ENCODE measurements at places on chromosomes 1 and 21.

GRCh38 chr1:3453203-3453761 is 1.2 kb upstream of the ARHGEF16 start:
- DNase-seq = peak; percentile 60

DNA sequence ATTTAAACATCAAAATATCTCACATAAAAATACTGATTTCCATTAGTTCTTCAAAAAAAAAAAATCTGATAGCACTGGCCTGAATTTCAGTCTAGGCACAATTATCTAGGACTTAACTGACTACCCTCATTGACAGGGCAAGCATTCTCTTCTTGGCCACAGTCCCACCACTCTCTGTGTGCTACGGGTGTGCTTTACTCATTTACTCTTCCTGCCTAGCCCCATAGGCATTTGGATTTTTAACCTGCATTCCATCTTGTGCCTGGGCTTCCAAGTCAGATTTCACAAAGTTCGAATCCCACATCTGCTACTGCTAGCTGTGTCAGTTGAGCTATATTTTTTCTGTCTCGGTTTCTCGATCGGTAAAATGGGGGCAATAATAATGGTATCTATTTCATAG is 38.0 kb downstream of the PTPN14 start:
- no peak for DNase-seq

DNA sequence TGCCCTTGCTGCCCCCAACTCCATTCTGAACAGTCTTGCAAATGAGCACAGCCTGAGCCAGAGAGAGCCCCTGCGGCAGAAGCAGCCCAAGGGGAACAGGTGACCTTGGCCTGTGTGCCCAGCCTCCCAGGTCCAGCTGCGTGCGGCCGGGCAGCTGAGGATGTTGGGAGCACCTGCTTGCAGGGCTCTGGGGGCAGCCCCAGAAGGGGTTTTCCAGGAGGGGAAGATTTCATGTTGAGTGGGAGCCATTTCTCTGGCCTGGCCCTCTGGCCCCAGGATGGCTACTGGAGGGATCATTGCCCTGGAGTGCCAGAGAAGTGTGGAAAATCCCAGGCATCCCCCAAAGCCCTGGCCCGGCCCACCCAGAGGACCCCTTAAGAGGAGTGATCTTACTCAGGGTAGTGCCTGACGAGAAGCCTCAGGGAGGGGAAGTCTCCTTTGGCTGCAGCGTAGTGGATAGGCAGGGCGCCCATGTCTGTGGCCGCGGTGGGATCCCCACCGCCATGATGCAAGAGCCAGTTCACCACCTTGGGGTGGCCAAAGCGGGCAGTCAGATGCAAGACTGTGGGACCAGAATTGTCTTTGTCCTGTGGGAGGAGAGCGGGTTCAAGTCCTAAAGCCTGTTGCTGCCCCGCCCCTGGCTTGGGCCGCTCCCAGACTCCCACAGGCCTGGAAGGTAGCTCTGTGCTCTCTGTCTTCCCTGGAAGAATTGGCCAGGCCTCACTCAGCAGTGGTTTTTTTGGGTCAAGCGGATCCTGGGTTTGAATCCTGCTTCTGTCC is 20.6 kb upstream of the RNU1-4 start:
- no peak for DNase-seq

DNA sequence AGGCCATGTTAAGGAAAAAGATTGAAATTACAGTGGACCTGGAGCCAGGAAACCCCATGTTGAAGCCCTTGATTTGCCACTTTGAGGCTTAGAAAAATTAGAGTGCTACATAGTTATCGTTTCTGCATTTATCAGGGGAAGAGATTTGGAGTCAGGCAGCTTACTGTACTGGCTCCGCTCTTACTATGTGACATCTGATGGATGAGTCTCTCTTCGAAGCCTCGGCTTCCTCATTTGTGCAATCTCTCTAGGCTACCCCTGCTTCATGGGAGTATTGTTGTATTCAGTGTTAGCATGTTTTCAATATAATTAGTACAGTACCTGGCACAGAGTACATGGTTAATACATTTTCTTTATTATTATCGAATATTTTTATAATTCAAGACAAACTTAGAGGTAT is 480.4 kb upstream of the USP24 start:
- no peak for DNase-seq

DNA sequence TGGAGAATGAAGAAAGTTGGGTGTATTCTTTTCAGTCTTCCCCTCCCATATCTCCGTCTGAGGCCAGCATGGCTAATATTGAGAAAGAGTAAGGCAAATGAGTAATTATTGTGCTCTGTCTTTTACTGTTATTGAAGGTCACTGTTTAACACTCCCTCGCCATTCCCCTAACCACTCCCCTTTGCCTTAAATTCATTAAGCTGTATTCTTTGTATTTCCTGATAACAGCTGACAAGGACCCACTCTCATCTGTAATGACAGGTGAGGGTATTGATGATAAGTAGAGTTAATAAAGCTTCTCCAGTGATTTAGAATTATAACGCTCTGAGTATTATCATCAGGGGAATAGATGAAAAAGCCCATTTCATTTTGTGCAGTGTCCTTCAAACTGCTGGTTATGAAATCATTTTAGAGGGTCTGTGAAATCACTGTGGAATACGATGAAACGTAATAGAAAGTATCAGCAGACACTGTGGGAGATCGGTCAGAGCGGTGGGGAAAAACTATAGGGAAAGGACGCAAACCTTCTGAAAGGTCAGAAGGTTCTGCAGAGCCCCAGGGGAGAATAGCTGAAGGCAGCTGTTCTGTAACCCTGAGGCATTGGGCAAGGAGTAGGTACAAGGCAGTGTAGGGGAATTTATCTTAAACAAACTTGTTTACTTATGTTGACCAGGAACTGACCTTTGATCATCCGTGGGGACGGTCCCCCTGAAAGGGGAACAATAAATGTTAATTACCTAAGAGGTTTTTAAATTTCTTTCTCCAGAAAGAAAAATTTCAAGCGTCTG is 46.3 kb upstream of the CACYBP start:
- no peak for DNase-seq

DNA sequence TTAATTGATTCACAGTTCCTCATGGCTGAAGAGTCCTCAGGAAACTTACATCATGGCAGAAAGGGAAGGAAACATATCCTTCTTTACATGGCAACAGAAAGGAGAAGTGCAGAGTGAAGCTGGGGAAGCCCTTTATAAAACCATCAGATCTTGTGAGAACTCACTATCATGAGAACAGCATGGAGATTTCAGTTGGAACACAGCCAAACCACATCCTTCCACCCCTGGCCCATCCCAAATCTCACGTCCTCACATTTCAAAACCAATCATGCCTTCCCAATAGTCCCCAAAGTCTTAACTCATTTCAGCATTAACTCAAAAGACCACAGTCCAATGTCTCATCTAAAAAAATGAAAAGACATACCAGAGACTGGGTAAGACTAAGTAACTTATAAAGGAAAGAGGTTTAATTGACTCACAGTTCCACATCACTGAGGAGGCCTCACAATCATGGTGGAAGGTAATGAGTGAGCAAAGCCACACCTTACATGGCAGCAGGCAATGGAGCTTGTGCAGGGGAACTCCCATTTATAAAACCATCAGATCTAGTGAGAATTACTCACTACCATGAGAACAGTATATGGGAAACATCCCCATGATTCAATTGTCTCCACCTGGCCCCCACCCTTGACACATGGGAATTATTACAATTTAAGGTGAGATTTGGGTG is 105.2 kb downstream of the MRPL39 start:
- no peak for DNase-seq

GRCh38 chr1:205108464-205108863 is 13.3 kb downstream of the RBBP5 start:
- no peak for DNase-seq
